ENCODE measurements at places on chromosomes 3 and 15.
A peak's percentile ranks its signal among the peaks of the same experiment; 100 is the strongest.

GRCh38 chr15:37774961-37775360 is 159.5 kb upstream of the TMCO5A start:
- DNase-seq, result no peak

DNA sequence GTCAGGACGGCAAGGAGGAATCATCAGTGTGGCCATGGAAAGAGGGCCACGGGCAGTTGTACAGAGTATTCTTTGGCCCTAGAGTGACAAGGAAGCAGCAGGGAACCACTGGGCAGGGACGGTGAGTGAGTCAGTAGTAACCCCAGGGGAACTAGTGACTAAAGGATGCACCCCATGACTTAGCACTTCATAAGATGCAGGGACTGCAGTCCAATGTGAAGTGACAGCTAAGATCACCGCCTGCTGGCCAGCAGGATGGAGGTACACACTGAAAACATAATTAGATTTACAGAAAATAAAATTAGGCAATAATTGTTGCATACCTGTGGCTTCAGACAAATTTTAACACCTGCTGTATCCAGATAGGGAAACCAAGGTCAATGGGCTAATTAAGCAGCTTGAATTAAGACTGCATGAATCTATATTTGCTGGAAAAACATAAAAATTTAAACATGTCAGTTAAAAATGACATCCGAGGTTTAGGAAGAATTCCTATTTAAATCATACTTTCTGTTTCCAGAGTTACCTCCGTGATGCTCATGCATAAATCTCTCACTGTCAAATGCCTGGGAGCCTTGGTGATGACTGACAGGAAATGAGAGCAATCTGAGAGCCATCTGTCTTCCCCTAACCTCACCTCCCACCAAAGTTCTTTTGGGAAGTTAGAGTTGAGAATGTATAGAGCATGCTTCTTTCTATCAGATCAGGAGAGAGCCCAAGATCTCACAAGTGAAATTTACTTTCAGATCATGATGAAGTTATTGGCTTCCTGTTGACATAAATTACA is 56.5 kb downstream of the DCLK3 start:
- DNase-seq, result peak; percentile 24

- no peak for DNase-seq
Observed at GRCh38 chr15:58340176-58340575, 91.6 kb upstream of the LIPC start.

- no peak for DNase-seq
Observed at GRCh38 chr15:78695046-78695671, 54.1 kb upstream of the CHRNB4 start.

- DNase-seq, result no peak
Observed at GRCh38 chr3:126528800-126529541, 5.0 kb downstream of the CHST13 start.

DNA sequence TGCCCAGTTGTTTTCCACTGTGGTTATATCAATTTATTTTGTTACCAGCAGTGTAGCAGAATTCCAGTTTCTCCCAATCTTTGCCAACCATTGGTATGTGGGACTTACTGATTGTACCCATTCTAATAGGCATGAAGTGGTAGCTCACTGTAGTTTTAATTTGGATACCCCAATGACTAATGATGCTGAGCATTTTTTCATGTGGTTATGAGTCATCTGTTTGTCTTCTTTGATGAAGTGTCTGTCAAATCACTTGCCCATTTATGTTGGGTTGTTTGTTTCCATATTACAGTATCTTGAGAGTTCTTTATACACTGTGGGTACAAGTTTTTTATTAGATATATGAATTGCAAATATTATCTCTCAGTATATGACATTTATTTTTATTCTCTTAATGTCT is 644.3 kb downstream of the NR2F2 start:
- DNase-seq, result peak; percentile 19

DNA sequence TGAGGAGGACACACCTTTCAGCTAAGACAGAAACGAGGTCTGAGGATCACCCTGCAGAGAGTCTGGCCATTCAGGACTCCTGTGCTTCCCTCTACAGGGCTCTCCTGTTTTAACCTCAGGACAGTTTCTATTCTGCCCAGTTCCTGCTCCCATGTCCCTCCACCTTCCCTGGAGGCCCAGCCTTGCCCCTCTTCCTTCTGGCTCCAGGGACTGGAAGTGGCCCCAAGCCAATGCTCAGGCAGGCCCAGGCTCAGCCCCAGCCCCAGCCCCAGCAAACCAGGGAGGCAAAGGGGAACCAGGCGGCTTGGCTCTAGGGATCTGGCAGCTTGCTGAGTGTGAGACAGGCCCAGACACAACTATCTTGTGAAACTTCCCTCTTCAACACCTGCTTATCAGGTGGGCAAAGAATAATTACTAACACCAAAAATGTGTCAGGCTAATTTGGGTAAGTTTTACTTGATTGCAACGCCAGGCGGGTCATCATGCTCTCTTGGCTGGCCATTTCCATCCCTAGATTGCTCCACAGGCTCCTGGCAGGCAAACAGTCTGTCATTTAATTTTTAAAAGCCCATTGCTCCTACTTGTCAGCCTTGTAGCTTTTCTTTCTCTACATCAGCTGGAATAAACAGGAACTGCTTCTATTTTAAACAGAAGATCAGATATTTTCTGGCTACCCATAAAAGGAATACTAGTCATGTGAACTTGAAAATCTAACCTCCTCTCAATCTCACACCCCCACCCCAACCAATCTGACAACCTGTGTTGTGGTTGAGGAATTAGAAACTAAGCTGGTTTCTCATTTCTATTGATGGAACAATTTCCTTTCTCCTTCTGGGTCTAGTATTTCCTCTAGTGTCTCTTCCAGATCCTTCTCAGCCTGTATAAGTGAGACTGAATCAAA is 33.5 kb downstream of the UPK1B start:
- no peak for DNase-seq
